ENCODE measurements at places on chromosomes 2 and 18. TPM values are rescaled to one million over a fixed set of nuclear protein-coding genes. Genes with fewer than 3 reads are reported as not detected.

- no peak for DNase-seq
Observed at GRCh38 chr2:30681022-30681421, 126.2 kb downstream of the CAPN13 start.

DNA sequence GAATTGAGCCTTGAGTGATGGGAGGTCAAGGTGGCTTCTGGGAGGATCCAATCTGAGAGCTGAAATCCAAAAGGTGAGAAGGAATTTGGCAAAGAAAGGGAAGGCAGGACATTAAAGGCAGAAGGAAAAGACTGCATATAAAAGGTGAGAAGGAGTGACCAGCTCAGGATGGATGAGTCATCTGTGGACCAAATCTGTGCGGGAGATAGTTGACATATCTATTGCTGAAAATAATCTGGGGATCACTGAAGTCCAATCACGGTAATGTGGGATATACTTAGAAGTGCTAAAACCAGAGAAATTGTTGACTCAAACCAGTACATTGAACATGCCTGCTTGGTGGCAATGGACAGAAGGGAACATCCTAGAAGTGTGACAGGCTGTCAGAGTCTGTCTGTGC lies 8.0 kb upstream of the PTPN4 start:
- no peak for DNase-seq

GRCh38 chr2:159811232-159811631 lies 13.2 kb upstream of the CD302 start:
- DNase-seq = no peak

DNA sequence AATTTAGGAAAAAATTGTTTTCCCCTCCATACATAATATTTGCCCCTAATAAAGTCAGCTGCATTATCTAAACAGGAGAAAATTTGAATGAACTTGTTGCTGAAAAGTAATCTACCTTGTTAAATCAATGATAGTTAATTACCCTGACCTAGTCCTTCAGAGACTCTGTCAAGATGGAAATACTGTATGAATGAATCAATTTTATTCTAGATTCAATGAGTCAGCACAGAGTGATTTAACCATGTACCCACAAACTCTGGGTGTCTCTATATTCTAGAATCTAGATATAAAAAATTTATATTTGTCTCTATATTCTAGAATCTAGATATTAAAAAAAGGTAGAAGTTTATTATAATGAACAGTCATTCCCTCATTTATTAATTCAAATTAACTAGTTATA lies 36.2 kb downstream of the NDUFAF7 start:
- no peak for DNase-seq

The DUSP19 gene
- 5.1 TPM for total RNA-seq

GRCh38 chr2:45942237-45942738 lies 290.8 kb downstream of the PRKCE start:
- peak; percentile 55 for DNase-seq

The TYMS gene
- 16.8 TPM for total RNA-seq

GRCh38 chr18:30406728-30407127 lies 635.8 kb downstream of the DSC3 start:
- DNase-seq = peak; percentile 3

GRCh38 chr2:240613781-240614180 lies 11.5 kb upstream of the GPR35 start:
- no peak for DNase-seq

GRCh38 chr2:62149708-62150107 lies 46.2 kb upstream of the B3GNT2 start:
- peak; percentile 95 for DNase-seq

DNA sequence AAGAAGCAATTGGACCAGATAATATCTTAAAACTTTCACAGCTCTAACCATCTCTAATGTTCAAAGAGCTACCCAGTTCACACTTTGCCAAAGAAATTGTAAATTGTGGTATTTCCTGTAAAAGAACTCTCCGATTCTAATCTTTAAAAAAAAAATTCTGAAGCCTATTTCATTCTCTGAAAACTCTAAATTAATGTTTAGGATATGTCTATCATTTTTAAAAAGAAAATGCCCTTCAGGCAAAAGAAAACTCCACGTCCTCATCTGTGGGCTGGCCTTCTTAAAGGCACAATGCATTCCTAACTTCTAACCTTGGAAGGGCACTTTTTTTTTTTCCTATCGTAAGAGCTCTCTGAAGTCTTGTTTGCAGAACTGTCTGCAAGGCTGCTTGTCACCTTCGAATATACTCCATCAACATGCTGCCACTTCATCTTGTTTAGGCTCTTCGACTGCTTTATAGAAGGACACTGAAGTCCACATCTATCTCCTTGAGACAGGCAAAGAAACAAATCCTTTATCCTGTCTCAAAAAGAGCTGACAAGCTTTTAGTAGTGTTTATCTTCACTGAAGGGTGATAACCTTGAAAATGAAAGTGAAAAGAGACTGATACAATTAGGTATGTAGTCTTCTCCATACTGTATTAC lies 124.3 kb upstream of the SLC39A10 start:
- DNase-seq = peak; percentile 69

- no peak for DNase-seq
Observed at GRCh38 chr2:205760157-205760556, 77.9 kb downstream of the NRP2 start.

DNA sequence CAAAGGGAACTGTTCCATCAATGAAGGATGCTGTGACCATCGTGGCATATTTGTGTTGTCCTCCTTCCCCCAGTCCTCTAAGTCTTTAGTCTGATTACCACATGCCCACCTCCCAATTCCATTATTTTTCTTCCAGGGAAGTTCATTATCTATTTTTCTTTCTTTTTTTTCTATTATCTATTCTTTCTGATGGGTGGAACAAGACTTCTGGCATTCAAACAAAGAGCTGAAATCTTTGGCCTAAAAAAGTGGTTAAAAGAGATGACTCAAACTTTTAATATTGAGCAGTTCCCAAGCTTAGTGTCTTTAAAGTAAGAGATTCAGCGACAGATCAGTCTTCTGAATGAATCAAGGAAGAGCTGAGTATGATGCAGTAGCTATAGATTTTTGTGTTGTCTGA lies 66.6 kb downstream of the DIS3L2 start:
- no peak for DNase-seq

GRCh38 chr2:136021406-136021805 lies 36.0 kb upstream of the DARS1 start:
- no peak for DNase-seq

The PROKR1 gene
- total RNA-seq = not detected

GRCh38 chr18:72407048-72407447 lies 137.1 kb downstream of the CBLN2 start:
- DNase-seq = no peak

DNA sequence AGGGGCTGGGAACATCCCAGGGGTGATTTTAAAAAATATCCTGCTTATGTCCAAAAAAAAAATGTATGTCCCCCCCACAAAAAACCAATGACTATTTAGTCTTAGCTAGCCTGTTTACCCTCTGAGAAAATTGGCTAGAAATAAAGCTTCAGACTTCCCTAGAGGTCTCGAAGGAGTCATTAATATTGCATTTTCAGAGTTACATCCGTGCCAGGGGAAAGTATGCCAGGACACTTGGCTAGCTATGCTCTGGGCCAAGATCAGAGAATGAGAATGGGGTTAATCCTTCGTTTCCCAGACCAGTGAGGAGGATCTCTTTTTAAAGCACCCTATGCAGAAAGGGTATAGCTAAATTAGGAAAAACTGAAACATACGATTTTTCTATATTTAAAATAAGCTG lies 183.6 kb downstream of the MC4R start:
- no peak for DNase-seq

DNA sequence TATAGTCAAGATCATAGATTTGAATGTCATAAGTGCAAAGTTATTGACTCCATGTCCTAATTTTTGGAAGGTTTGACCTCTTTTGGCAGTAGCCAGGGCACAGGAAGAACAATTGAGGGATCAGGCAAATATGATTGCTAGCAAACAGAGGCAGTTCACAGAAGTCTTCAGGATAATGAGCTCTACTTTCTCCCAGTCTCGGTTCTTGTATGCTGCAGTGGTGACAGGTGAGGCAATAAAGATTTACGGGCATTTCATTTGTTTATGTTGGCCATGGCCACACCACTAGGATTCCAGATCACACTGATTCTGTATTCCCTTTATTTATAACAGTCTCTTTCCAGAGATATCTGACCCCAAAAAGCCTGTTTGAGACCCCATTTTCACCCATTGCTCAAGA lies 137.5 kb downstream of the UBR3 start:
- DNase-seq = peak; percentile 22

The EFHD1 gene
- total RNA-seq = not detected

DNA sequence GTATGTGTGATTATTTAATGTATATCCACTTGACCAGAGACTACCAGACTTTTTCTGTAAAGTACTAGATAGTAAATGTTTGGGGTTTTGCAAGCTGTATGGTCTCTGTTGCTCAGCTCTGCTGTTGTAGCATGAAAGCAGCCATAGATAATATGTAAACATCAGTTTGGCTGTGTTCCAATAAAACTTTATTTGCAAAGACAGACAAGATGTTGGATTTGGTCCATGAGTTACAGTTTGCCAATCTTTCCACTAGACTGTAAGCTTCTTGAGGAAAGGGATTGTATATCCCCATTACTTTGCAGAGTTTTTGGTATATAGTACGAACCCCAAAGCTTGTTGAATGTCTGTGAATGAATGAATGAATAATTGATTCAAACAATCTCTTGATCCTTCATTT lies 17.2 kb downstream of the REL start:
- DNase-seq = no peak

DNA sequence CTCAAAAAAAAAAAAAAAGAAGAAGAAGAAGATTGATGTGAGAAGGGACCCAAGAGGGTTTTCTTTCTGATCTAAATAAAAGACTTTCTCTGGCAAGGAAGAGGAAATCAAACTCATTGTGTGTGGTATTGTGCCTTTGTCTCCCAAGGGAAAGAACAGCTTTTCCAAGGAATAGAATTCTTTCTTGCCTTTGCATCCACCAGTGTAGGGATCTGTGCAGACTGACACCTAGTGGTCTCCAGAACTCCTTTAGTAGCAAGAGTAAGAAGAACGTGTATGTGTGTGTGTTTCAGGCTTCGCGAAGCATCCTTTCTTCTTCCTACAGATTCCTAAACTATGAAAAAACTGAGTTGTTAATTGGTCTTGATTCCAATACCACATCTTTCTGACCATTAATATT lies 33.5 kb upstream of the CRIM1 start:
- DNase-seq = peak; percentile 61

The DHRS9 gene
- total RNA-seq = not detected

- peak; percentile 98 for DNase-seq
Observed at GRCh38 chr2:111705711-111706336, 178.2 kb downstream of the ANAPC1 start.

DNA sequence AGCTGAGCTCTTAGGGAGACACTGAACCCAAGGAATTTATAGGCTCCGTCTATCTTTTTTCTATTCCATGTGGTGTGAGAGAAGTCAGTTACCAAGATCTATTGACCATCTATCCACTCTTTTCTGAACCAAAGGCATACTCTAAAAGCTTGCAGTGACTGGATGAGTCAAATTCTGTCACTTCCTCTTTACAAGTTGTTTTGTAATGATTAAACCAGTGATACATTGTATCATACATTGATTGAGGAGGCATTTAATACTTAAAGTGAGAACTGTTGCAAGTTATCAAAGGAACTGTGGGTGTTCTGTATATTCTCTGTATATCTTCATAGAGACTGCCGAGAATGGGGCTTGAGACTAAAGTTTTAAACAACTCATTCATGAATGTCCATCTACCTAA lies 188.8 kb downstream of the CAMKMT start:
- DNase-seq = peak; percentile 20

DNA sequence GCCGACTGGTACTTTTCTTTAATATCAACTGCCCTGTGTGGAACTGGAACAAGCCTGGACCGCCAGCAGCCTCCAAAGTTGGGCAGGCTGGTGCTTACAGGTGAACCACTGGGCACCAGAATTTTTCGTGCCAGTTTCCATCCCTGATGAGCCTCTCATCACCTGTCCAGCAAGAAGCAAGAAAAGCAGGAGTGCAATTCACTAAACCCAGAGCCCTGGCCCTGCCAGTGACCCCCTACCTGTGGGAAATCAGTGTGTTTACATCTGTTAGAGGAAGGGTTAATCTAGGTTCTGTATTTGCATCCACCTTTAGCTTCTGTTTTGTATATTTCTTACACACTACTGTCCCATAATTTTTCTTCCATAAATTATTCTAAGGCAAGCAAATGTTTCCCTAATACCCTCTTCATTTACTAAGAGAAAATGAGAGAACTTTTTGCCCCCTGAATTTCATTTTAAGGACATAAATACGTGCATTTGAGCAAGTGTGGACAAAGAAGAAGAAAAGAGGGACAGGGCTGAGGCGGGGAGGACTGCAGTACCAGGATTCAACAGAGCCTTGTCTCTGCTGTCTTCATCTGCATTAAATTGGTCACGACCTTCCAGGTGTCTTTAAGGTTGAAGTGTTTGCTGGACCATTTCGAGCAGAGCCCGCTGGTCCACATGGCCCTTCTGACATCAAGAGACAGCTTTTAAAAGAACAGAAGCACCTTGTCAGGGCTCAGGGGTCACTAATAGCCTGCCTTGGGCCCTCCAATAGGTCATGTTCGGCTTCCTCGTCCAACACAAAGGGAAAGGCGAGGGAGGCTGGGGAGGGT lies 763.1 kb downstream of the BCL11A start:
- no peak for DNase-seq

GRCh38 chr18:45860971-45861370 lies 35.5 kb downstream of the SIGLEC15 start:
- peak; percentile 31 for DNase-seq

GRCh38 chr2:172293952-172294351 lies 133.4 kb upstream of the ITGA6 start:
- peak; percentile 81 for DNase-seq

The DPP4 gene
- 297 TPM for total RNA-seq

GRCh38 chr2:168501466-168502065 lies 45.5 kb downstream of the CERS6 start:
- DNase-seq = no peak

DNA sequence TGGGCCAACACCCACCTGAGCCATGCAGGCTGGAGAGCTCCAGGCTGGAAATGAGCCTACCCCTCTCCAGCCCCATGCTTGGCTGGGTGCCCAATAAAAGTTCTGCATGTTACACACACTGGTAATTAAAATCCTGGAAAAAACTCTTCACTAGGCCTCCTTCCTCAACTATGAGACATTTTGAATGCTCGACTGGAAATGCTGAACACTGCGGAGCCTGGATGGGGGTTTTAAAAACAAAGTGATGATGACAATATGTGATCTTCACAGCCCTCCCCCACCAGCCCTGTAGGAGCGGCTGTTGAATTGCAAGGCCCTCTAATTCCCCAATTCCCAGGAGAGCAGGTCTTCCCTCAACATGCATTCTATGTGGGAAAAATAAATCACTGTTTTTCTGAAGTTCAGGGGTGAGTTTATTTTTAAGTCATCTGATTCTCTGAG lies 179.2 kb downstream of the TTC32 start:
- DNase-seq = no peak
